ENCODE measurements at places on chromosomes 4 and X.
A peak's percentile ranks its signal among the peaks of the same experiment; 100 is the strongest.

DNA sequence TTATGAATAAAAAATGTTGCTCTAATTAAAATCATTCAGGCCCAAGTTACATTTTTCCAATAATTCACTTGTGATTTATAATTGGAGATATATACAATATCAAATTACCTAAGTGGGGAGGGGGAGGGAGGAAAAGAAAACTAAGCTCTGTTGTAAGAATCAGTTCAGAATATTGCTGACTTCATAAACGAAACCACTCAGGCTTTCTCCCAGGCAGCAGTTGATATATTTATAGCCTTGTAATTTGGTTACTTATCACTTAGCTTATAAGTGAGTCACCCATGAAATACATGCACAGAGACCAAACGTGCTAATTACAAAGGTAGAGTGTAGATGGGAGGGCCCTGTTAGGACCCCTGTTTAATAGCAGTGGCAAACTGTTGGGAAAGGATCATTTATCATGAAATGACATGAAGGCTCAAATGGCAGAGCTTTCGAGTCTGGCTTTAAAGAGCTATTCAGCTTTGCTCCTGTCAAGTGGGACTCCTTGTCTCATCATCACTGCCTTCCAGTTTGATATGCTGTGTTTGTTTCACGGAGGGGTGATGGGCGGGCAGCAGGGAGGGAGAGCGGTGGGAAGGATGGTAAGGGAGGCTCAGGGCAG, 105.6 kb upstream of the PGRMC2 start:
- DNase-seq, result no peak

GRCh38 chrX:153723351-153724251, 586 bp downstream of the BCAP31 start:
- DNase-seq, result no peak

DNA sequence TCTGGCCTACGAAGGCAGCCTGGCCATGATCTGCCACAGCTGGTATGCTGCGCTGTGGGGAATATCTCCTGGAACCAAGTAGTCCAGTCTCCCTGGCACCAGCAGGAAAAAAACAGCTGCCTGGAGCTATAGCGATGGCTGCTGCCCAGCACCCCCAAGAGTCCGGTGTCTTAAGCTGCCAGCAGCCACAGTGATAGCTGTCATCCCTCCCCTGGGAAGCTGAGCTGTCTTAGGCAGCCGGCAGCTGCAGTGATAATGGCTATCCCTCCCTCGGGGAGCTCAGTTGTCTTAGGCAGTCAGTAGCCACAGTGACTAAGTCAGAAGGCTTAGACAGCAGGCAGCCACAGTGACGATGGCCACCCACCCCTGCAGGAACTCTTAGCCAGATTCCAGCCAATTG, 205.1 kb downstream of the STPG2 start:
- no peak for DNase-seq

DNA sequence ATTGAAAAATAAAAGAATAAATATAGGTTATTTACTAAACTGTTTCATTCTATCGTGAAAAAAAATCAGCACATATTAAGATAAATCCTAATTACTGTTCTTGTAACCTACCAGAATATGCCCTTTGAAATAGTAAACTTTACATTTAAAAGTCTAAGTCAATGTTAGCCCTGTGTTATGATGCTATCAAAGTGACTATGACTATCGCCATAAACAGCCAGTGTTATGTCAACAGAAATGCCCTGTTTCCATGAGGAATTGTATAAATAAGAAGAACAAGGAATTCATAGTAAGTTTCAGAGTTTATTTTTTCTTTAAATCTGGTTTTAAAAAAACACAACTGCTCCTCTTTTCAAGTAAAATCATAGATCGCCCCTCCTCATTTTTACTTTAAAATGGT, 11.4 kb downstream of the NR3C2 start:
- DNase-seq, result no peak

DNA sequence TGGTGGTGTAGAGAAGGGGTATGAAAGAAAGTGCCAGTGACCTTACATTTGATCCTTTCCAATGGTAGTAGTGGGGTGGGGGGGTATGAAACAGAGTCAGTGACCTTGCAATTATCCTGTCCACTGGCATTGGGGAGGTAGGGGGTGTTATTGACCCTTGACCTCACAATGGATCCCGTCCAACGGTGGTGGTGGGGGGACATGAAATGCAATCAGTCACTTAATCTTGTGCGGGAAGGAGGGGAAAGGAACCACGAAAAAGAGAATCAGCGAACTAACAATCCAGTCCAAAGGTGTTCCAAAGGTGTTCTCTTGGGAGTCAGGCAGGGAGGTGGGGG, 619 bp upstream of the PDK3 start:
- no peak for DNase-seq

DNA sequence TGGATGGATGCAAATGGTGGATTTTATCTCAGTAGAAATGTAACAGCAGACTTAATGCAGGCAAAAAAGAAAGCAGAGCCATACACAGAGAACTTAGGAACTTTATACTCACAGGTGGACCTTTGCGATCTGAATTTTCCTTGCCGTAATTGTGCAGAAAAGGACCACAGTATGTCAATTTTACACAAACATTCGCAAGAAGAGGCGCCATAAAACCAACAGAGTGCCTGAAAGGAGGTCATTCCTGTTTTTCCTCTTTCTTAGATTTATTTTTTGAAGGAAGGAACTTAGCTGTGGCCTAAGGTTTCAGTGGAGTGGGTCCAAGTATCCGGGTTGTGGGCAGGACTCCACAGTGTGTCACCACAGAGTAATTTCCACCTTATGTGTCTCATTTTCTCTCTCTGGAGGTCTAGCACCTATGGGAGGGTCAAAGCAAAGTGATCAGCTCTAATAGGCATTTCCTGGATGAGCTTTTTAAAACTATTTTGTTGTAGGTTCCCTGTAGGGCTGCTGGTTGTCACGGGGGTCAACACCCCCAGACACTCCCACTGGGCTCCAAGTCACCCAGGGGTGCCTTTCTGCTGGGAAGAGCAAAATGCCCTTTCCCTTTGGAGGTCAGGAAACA, 24.7 kb upstream of the PBDC1 start:
- peak; percentile 19 for DNase-seq

DNA sequence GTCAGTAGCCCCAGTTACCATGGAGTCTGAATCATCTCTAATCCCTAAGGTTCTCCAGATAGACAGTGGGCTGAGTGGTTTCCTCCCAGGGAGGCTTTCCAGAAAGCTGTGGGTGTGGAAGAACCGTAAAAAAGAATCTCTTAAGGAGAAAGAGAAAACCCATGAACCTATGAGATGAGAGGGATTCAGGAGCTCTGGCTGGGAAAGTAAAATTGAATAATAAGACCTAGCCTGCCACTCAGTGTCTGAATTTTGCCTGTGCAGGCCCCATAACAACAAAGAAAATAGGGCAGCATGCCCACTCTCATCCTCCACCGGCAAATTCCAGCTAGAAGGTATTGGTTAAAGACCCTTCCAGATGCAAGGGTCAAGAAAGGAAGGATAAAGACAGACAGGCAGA, 16.9 kb downstream of the AWAT2 start:
- no peak for DNase-seq

- DNase-seq, result no peak
These were observed 577.0 kb downstream of the SPOCK3 start for GRCh38 chr4:166657261-166657660.

DNA sequence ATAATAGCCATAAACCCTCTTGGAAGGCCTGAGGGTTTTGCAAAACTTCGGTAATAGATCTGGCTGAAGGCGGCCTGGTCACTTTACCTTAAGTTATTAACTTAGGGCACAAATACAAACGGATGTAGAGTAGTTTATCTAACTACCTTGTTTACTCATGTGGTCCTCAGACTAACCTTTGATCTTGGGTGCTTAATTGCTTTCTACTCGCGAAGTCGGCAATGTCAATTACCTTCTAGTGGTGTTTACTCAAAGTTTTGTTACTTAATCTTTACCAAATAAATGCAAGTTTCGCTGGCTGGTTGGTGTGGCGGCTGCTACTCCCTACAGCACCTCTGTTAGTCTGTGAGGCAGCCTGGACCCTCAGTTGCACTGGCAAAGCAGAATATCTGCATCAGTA, 8.9 kb upstream of the ZNF141 start:
- DNase-seq, result no peak

- no peak for DNase-seq
These were observed 34.7 kb downstream of the LONRF3 start for GRCh38 chrX:119009071-119009470.

DNA sequence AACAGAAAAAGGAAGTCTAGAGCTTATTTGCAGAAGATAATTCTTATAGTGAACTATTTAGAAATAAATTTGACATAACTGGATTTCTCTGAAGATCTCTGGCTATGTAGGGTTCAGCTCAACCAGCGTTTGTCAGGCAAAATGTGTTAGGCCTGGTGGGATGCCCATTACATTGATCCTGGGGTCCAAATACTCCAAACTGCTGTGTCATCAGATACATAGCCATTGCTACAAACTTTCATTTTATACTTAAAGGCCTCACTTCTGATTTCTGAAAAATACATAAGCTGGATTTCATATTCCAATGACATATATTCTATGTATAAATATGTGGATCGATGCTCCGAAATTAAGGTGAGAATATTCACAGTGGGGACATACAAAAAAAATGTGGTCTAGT, 1958.9 kb upstream of the TENM3 start:
- DNase-seq, result no peak

- no peak for DNase-seq
These were observed 64.7 kb downstream of the PAPSS1 start for GRCh38 chr4:107655289-107655688.
